Bronchial epithelial cell (primary cell): ENCODE measurements at places on chromosomes 13 and 19. TPM values are rescaled to one million over a fixed set of nuclear protein-coding genes. Genes with fewer than 3 reads are reported as not detected.

Gene CDX2
- total RNA-seq: not detected in 2 replicates

Gene ATP4A
- not detected in 2 replicates for total RNA-seq

Gene ZNF296
- under 0.01 and 0.51 TPM in 2 replicates for total RNA-seq

Gene RNF17
- not detected in 2 replicates for total RNA-seq

Gene EPS8L1
- total RNA-seq: 117 and 308 TPM in 2 replicates

Gene ELANE
- total RNA-seq: not detected in 2 replicates

Gene TPTE2
- total RNA-seq: not detected in 2 replicates

Gene TUBA3C
- not detected in 2 replicates for total RNA-seq

Gene FFAR2
- not detected in 2 replicates for total RNA-seq

Gene C19orf81
- total RNA-seq: not detected in 2 replicates

Gene NUP58
- total RNA-seq: 105 and 133 TPM in 2 replicates

Gene FARP1
- 10.6 and 11.1 TPM in 2 replicates for total RNA-seq

Gene CACNG7
- total RNA-seq: not detected in 2 replicates

Gene CPT1C
- total RNA-seq: 1.2 and 2.4 TPM in 2 replicates

Gene TMPRSS9
- total RNA-seq: not detected in 2 replicates

Gene IGSF23
- total RNA-seq: not detected in 2 replicates

Gene TUBB4A
- not detected in 2 replicates for total RNA-seq

Gene ZNF554
- 3.2 and 3.9 TPM in 2 replicates for total RNA-seq

Gene C1QTNF9B
- not detected in 2 replicates for total RNA-seq

Gene ERFL
- total RNA-seq: under 0.01 TPM in 2 replicates

Gene ZBTB45
- 3.4 and 5.1 TPM in 2 replicates for total RNA-seq

Gene LYPD3
- 6.6 and 87.9 TPM in 2 replicates for total RNA-seq

Gene GNA15
- 85.0 and 106 TPM in 2 replicates for total RNA-seq

Gene IFNL1
- total RNA-seq: not detected in 2 replicates

Gene DPF1
- total RNA-seq: 0.13 TPM in 1 of 2 replicates, not detected in the other

Gene CLEC17A
- not detected in 2 replicates for total RNA-seq

Gene UBE2L5
- total RNA-seq: not detected in 2 replicates

Gene SHC2
- total RNA-seq: under 0.01 and 0.51 TPM in 2 replicates

Gene PNMA8A
- total RNA-seq: 0.79 and 4.2 TPM in 2 replicates

Gene ZNF559
- 10.8 and 12.1 TPM in 2 replicates for total RNA-seq

Gene PSG7
- not detected in 2 replicates for total RNA-seq

Gene S1PR5
- total RNA-seq: 6.6 and 7.8 TPM in 2 replicates

Gene PEAK3
- total RNA-seq: not detected in 2 replicates

Gene UBE2S
- total RNA-seq: 38.2 and 50.4 TPM in 2 replicates
